Activated T-cell treated with anti-CD3 and anti-CD28 coated beads for 48 hours (primary cell): ENCODE measurements at places on chromosomes 5 and 9.

DNA sequence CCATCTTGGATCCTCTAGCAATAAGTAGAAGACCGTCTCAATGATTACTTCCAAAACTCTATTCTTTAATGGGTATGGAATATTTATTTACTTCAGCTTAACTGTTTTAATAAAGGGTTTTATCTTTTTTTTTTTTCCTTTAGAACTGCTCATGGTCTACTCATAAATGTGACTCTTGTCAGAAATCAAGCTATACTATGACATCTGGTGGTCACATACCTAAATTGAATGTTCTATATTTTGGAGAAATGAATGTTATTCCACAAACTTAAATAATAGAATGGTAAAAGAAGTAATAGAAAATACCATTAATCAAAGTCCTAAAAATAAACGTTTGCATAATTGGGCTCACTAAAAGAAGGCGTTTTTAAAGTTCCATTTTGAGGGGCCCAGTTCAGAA lies 131.2 kb upstream of the PLCXD3 start:
- no peak for DNase-seq

DNA sequence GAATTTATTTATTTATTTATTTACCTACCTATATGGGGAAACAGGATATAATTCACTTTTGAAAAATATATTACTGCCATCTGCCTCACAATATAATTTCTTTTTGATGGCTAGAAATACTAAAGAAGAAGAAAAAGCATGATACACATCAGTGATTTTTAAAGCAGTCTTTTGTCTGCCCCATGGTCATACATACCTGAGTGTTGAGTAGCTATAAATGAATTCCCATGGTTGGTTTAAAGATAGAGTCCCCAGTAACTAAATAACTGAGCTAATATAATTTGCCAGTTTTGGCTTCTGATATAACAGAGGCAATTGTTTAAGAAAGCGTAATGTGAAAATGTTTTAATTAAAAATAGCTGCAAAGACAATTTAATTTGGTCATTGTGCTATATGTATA lies 447.8 kb downstream of the PDE4D start:
- no peak for DNase-seq

- no peak for DNase-seq
These were observed 108.0 kb downstream of the FBXO38 start for GRCh38 chr5:148491793-148492184.

- no peak for DNase-seq
These were observed 45.6 kb downstream of the TLE4 start for GRCh38 chr9:79617395-79617794.
